Left ventricle myocardium inferior (tissue), 1 donor: ENCODE measurements at places on chromosomes 11 and 22. TPM values are rescaled to one million over a fixed set of nuclear protein-coding genes. Genes with fewer than 3 reads are reported as not detected.

Gene IGF2
- 75.0 TPM for total RNA-seq

Gene RELT
- total RNA-seq = 1.6 TPM

Gene SAA1
- not detected for total RNA-seq

Gene NCAPD3
- 17.2 TPM for total RNA-seq

Gene MRPL21
- 121 TPM for total RNA-seq

Gene MARK2
- 36.6 TPM for total RNA-seq

Gene CNGA4
- total RNA-seq = not detected

Gene MMP1
- not detected for total RNA-seq

DNA sequence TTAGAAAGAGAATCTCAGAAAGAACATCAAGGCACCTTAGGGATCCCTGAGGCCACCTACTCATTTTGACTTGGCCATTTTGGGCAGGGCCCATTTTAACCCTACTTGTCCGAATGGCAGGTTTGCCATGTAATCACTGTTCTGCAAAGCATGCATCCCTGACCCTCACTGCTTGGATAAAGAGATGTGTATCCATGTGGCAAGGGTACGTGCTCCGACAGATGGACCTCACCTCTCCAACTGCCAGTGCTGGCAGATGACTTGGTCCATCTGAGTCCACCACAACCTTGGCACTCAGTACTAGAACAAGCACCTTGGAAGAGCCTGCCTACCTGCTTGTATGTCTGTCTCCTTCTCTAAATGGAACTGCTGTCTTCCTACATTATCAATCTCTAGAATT, 139.4 kb downstream of the SPATA19 start:
- DNase-seq = no peak

GRCh38 chr11:75351791-75352587, 528 bp upstream of the ARRB1 start:
- peak; percentile 77 for DNase-seq

DNA sequence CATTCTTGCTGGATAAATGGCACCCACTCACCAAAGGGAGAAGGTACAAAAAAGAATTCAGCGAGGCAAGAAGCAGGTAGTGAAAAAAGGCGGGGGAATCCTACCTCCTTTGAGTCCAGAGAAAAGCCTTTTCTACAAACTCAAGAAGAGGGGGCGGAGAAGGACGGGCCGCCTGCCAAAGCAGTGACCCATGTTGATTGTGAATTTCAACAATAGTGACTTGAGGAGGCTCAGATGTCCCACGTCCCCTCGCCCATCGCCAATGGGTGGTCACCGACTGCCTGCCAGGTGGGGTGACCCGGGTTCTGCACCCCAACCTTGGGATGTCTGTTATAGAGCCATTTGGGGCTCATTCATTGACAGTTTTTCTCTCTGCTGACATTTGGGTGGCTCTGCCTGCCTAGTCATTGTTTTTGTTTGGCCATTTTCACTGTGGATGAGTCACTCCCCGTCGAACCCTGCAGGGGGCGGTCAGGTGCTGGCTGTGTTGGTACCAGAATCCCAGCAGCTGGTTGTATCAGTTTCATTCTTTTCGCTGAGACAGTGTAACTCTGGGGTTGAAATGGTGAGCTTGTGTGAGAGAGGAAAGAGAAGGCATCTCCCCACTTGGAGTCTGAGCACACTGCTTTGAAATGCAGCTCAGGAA, 163.4 kb upstream of the NCAM1 start:
- DNase-seq = no peak

GRCh38 chr22:36374603-36375024, 13.2 kb downstream of the MYH9 start:
- no peak for DNase-seq

DNA sequence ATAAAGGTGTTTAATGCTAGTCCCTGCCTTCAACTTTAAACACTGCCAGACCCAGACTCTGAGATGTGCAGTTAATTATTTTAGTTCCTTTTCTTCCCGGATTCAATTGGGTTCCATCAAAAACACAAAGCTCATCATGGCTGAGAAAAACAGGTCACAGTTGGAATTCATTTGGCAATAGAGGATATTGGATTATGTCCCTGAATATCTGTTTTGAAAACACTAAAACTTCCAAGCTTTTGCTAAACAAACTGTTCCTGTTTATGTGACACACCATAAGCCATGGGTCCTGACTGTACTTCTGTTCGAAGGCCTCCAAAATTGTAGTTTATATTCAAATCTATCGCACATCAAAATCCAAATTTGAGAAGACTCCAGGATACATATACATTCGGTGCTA, 150.7 kb downstream of the TRPC6 start:
- no peak for DNase-seq

- no peak for DNase-seq
These were observed 297.7 kb upstream of the CCDC90B start for GRCh38 chr11:83583757-83584366.

DNA sequence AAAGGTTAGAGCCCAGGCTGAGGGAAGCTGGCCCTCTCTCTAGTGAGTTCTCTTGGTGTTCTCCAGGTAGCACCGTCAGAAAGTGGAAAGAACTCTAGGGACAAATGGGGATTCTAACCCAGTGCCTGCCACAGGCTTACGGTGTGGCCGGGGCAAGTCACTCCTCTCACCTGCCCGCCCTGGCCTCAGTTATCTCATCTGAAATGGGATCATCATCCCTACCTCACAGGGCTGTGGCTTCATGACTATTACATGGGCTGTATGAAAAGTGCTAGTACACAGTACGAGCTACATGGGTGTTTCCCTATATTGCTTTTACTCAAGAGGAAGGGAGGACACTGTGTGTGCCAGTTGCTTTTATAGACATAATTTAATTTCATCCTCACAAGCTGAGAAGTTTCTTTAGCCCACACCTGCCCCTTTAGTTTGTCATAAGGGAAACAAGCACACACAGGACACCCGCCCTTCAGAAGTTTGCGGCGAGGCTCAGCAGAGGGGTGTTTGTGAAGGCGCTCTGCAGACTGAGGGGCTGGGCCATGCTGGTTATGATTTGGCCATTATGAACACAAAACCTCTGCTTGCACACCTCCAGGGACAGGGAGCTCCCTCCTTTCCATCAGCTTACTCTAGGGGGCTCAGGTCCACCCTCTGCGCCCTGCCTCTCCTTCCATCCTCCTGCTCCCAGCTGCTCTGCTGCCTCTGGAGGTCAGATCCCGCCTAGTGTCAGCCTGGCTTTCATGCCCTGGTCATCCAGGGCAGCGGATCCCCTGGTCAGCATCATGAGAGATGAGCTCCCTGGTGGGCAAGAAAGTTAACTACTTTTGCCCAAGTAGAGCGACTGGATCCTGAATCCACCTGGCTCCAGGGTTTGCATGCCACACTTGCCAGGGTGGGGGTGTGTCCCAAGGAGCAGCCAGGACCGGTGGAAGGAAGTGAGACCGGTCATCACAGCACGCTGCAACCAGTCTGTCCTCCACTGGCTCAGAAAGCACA, 1.2 kb downstream of the KLHL35 start:
- DNase-seq = no peak

- no peak for DNase-seq
These were observed 17.0 kb downstream of the MRPL48 start for GRCh38 chr11:73804712-73805111.

DNA sequence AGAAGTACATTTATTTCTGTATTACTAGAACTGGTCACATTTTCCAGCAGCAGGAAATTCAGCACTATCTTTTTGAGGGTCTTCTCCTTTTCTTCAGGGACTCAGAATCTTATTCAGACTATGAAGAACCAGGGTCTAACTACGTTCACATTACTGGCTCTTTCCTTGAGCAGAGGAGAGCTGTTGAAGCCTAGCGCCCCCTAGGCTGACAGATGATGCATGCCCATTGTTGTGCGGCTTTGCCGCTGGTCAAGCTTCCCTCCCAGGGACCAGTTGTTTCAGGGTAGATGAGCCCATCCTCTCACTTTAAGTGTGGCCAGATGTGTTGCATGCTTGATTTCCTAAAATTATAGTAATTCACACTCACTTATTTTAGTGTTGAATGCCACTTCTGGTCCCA, 168.2 kb upstream of the PDGFD start:
- DNase-seq = no peak

DNA sequence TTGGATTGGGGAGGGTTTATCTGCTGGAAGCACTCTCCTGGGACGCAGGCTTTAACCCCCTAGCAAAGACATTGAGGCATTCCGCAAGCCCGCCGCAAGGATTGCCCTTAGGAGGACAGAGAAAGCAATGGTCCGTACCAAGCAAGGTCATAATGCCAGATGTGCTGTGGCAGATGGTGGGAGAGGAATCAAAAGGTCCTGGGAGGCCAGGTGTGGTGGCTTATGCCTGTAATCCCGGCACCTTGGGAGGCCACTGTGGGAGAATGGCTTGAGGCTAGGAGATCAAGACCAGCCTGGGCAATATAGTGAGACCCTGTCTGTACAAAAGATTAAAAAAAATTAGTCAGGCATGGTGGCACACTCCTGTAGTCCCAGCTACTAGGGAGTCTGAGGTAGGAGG, 12.4 kb upstream of the PRAME start:
- DNase-seq = no peak

DNA sequence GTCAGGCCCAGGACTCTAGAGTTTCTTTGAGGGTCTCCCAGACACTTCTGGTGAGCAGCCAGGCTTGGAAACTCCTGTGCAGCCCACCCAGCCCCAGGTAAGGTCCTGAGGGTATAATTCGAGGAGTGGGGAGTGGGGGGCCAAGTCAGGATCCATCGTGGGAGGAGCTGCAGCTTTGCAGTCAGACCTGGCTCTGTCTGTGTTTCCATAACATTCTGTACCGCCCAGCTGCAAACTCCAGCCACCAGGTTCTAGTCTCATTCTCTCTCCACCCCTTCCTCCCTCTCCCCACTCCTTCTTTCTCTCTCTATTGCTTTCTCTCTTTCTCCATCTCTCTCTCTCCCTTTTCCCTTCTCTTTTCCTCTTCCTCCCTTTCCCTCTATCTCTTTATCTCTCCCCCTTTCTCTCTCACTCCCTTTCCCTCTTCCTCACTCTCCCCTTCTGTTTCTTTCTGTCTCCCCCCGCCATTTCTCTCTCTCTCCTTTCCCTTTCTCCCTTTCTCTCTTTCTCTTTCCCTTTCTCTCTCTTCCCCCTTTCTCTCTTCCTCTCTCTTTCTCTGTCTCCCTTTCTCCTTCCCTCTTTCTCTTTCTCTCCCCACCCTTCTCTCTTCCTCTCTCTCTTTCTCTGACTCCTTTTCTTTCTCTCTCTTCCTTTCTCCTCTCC, 127.2 kb downstream of the MN1 start:
- DNase-seq = no peak

- no peak for DNase-seq
These were observed 42.1 kb upstream of the SEZ6L start for GRCh38 chr22:26127126-26127525.

DNA sequence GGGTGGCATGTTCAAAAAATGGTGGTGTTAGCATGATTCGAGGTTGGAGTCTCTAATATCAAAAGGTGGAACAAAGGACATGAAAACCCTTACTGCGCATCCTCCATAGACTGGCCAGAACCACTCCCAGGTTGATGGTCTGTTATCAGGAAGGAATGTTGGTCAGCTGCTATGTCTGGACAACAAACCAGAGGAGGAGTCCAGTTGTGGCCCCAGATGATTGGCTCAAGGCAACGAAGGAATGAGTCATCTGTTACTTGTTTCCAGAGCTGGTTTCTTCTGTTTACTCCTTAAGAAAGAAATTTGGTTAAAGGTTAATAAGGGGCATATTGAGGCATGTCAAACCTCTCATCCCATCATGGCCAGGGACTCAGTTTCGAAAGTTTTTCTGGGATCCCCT, 56.8 kb upstream of the GRIA4 start:
- no peak for DNase-seq

DNA sequence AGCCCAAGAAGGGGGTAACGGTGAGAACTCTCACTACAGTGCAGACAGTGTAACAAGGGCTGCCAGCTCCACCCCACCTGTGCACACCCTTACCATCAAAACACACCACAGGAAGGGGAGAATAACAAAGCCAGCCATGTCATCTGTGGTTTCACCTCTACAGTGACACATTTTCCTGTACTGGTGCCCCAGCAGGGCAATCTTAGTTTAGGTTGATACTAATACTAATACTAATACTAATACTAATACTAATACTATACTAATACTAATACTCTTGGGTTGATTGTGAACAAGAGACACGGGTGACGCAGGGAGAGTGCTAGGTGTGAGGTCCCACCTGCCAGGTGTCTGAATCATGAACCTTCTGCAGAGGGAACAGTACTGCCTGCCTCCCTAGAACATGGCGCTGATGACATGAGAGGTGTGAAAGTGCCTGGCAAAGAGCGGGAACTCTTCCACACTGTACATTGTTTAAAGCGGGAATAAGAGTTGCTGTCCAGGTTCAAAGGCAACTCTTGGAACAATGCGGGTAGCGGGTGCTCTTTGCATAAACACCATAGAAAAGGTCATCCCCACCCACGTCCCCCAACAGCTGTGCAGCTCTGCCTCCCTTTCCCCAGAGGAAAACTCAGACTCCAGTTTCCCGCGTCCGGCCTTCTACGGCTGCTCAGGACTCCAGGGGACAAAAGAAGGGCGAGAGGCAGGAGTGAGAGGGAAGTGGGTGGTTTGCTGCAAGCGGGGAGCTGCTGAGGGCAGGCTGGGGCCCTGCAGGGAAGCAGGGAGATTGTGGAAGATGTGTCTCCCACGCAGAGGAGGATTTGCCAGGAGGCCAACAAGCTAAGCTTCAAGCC, 25.0 kb upstream of the TMPRSS4 start:
- no peak for DNase-seq

GRCh38 chr11:69912161-69912910, 93.1 kb upstream of the FGF3 start:
- peak; percentile 14 for DNase-seq

DNA sequence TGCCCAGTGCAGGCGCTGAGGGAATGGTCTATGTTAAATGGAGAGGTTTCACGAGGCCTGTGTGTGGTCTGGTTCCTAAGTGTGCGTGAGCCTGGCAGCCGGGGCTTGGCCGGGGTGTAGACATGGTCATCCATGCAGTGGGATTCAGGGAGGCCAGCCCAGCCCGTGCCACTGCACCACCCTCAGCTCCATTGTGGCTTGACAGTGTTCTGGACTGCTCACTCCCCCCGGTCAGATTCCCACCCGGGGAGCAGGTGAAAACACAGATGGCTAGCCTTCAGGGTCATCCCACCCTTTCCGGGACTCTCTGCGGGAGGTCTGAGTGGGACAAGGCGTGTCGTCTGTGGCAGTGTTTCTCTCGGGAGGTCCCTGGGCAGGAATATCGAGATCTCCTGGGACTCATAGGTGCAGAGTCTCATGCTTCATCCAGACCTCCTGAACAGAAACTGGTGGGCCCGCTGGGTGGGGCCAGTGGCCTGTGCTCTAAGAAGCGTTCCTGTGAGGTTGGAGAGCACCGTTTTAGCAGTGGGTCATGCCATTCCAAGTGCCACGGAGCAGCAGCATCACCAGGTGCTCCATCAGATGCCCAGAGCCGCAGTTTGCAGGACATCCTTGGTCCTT, 52.3 kb downstream of the ST14 start:
- no peak for DNase-seq

DNA sequence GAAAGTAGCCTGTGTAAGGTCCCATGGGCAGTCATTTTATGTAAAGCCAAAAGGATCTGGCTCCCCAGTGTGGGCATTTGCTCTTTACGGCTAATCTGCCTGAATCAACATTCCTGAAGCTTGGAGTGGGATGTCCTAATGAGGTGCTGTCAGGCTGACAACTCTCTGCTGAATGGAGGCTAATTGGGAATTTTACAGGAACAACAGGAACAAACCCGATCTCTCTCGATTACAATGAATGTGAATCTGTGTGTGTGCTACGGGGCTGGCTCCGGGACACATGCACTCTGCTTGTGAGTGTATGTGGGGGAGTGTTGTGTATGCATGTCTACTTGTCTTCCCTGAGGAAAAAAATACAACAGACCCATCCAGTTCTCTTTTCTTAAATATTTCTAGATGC, 415.2 kb downstream of the TENM4 start:
- DNase-seq = no peak
